Naive thymus-derived CD8-positive, alpha-beta T cell (primary cell): ENCODE measurements at places on chromosomes 13 and 19. TPM values are rescaled to one million over a fixed set of nuclear protein-coding genes. Genes with fewer than 3 reads are reported as not detected.

Gene TTC9B
- polyA plus RNA-seq = not detected

Gene AZU1
- not detected for polyA plus RNA-seq

Gene KCNK6
- 3.1 TPM for polyA plus RNA-seq

Gene SERP2
- 0.49 TPM for polyA plus RNA-seq

Gene SLC46A3
- polyA plus RNA-seq = 35.9 TPM

Gene TRAPPC2B
- 20.5 TPM for polyA plus RNA-seq

Gene RHPN2
- 0.06 TPM for polyA plus RNA-seq

Gene ZNF667
- 4.5 TPM for polyA plus RNA-seq

Gene FCGBP
- 11.6 TPM for polyA plus RNA-seq

Gene LRP3
- polyA plus RNA-seq = not detected

Gene PRX
- polyA plus RNA-seq = 0.39 TPM

Gene FBXO27
- not detected for polyA plus RNA-seq

Gene ZNF549
- 8.6 TPM for polyA plus RNA-seq

Gene PPFIA3
- polyA plus RNA-seq = 0.58 TPM

Gene SHD
- polyA plus RNA-seq = not detected

Gene TMEM147
- polyA plus RNA-seq = 159 TPM

Gene TSSK6
- 3.7 TPM for polyA plus RNA-seq

Gene LRRC8E
- polyA plus RNA-seq = not detected

Gene MYO1F
- 30.1 TPM for polyA plus RNA-seq

Gene KLK15
- polyA plus RNA-seq = not detected

Gene OR7A5
- not detected for polyA plus RNA-seq

Gene CCDC169
- 0.12 TPM for polyA plus RNA-seq

Gene DIAPH3
- not detected for polyA plus RNA-seq
